Fibroblast of upper back skin (primary cell): ENCODE measurements at places on chromosomes 2 and 18.

- no peak for DNase-seq
Measured at GRCh38 chr2:76446872-76447271, 736.2 kb upstream of the GCFC2 start.

DNA sequence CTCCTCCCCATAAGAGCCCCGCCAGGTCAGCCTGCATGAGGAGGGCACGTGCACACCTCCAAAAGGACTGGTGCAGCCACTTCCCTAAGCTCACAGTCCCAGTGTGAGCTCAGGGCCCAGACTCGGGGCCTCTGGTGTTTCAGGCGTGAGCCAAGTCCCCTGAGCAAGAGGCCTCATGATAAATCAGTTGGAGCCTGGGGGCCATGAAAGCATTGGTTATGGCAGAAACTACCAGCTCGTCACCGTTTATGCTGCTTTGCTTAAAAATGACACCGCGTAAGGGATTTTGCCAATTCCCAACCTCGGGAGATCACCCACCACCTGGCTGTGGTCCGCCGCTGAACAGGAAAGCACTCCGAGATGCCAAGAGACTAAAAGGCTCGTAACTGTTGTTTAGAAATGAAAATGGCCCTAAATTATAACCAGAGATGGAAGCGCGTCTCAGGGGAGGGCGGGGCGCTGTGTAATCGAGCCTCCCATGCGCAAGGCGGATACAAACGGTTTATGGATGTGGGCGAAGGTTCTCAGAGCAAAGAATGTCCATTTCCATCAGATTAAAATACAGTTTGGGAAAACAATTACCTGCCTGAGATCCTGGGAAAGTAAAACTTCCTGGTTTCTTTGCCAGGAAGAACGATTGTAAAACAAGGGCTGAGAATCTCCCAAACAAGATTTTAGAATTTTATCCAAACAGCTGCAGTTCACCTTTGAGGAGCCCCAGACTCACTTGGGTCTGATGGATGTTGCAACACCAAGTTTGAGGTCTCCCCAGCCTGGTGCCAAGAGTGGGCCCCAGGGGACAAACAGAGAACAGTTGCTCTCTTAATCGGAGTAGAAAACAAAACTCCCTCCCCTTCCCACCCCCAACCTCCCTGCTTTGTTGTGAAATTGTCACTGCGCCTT lies 141.4 kb downstream of the BCL2 start:
- peak; percentile 12 for DNase-seq

DNA sequence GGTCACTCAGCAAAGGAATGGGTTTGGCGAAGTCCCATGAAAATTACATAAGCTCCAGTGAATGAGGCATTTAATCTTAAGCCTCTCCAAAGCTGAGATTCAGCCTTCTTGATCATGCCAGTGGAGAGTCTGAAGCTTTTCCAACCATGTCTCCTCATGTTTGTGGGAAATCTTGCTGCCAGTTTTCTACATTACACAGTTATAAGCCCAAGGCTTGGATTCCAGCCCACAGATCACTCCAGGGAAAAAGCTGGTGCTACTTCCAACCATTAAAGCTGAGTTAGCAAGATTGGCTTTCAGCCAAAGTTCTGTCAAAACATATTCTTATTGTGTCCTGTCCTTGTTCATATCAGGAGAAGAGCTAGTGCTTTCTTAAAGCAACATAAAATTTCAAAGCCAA lies 293.8 kb downstream of the LRRTM4 start:
- DNase-seq, result no peak

DNA sequence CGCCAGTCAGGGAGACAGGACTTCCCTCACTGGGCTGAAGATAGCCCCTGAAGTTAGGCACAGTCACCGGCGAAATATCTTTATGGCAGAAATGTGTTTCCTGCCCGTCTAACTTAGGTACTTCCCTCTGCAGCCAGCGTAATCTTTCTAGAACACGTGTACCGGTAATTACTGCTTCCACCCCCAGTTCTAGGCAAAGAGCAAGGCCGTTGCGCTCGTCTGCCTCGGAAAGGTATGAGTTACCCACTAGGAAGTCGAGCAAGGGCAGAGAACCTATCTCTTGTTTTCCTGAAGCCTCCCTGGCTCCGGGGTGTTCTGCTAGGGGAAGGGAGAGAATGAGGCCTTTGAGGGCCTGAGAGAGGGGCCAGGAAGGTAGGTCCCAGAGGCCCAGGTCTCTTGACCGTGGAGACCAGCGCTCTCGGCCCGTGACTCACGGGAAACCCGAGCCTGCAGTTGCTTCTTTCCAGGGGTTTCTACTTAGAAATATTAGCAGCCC lies 70.0 kb downstream of the TWSG1 start:
- DNase-seq, result no peak

- DNase-seq, result peak; percentile 97
Measured at GRCh38 chr18:2402084-2402483, 169.2 kb downstream of the METTL4 start.

GRCh38 chr2:74017223-74017622 lies 32.5 kb downstream of the TET3 start:
- no peak for DNase-seq

DNA sequence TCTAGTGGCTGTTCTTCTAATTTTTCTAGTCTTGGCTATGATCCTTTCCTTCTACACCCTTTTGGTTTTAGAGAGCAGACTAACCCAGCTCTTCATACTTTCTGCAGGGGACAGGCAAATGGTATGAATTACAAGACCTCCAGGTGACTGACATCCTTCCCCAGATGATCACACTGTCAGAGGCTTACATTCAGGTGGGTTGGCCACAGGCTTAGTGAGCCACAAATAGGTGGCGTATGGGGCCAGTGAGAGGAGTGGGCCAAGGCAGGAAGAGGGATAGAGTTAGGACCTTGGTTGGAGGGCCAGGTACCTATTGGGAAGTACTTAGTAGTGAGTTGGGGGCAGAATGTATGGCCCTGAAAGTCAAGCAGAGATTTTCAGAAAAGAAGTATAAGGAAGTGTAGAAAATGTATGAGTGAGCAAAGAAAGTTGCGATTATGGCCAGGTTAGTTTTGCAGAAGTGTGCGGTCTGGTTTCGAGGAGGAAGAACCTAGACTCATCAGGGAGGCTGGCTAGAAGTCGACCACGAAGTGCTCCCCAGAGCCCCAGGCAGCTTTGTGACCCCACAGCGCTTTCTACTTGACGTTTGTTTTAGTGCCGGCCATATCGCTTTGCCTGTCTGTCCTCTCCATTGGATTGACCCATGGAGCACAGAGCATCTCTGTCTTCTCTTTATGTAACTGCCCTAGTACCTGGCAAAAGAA lies 20.0 kb downstream of the SFTPB start:
- no peak for DNase-seq

GRCh38 chr2:85143463-85144082 lies 10.4 kb downstream of the TCF7L1 start:
- DNase-seq, result no peak
